Mucosa of gallbladder (tissue), 1 donor: ENCODE measurements at places on chromosomes 5 and 9. TPM values are rescaled to one million over a fixed set of nuclear protein-coding genes. Genes with fewer than 3 reads are reported as not detected.

The TAS2R1 gene
- not detected for total RNA-seq

The SAPCD2 gene
- 2.4 TPM for total RNA-seq

The IFNB1 gene
- total RNA-seq, result not detected

The SHLD3 gene
- total RNA-seq, result 3.1 TPM

The IL4 gene
- not detected for total RNA-seq

The FAM81B gene
- not detected for total RNA-seq

The CATSPER3 gene
- 1.0 TPM for total RNA-seq

The TXNDC8 gene
- total RNA-seq, result not detected

The LRRC70 gene
- total RNA-seq, result 1.0 TPM

The UNC13B gene
- 59.1 TPM for total RNA-seq

The C9orf152 gene
- total RNA-seq, result 44.4 TPM
